ENCODE measurements at places on chromosomes 3 and 15.

- no peak for DNase-seq
These were observed 83.3 kb downstream of the SNRK start for GRCh38 chr3:43369404-43370292.

DNA sequence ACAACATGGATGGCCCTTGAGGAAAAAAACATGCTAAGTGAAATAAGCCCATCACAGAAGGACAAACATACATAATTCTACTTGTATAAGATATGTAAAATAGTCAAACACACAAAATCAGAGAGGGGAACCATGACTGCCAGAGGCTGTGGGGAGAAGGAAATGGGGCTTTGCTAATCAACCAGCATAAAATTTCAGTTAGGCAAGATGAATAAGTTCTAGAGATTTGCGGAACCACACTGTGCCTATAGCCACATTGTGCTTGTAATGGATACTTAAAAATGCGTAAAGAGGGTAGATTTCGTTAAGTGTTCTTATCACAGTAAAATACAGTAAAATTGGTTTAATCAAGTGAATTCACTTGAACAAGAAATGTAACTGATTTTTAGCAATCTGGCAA, 33.7 kb upstream of the SPTBN5 start:
- DNase-seq = no peak

DNA sequence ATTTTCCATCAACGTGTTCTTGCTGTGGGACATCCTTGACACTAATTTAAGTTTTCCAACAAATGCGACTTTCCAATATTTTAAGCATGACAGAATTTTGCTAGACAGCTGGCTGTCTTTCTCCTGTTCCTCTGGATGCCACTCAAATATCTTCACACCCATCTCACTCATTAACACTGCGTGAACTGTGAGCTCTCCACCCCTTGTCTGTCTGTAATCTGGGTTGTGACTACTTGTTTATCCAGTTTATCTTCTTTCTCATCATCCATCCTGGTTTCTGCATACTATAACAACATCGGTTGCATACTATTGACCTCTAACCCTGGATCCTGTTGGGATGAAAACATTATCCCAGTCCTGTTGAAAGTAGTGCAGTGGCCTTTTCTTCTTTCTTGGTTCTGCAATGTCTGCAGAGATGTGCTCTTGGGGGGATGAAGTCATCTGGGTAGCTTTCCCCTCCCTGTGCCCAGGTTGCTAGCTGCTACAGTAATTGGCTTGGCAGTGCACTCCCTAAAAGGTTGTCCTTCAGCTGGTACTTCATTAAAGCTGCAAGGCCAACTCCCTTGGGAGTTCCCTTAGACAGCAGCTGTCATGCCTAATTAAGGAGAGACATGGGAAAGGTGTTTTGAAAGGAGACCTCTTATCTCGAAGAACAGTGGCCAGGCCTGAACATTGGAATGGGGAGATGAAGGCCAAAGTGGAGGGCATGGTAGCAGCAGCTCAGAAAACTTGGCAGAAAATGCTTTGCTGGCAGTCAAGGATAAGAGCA, 24.7 kb downstream of the KAT2B start:
- DNase-seq = no peak

GRCh38 chr3:154829929-154830328, 250.2 kb upstream of the MME start:
- DNase-seq = no peak

GRCh38 chr3:140315955-140316354, 361.9 kb upstream of the TRIM42 start:
- no peak for DNase-seq

DNA sequence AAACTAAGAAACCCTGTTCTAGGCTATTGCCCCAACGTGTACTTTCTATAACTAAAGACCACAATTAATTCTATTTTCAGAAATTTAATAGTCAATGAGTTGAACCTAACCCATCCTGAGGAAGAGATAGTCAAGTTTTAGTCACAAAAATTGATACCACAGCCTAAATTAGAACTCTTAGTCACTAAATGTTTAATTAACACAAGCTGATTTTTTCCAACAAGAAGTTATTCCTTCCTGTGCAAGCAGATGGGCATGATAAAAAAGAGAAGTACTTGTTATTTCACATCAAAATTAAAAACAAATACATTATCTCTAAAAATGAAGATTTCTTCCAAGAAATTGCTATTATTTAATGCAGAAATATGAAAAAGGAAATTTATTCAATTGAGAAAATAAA, 38.4 kb upstream of the TERB2 start:
- DNase-seq = no peak

GRCh38 chr15:37743826-37744225, 190.6 kb upstream of the TMCO5A start:
- DNase-seq = no peak

DNA sequence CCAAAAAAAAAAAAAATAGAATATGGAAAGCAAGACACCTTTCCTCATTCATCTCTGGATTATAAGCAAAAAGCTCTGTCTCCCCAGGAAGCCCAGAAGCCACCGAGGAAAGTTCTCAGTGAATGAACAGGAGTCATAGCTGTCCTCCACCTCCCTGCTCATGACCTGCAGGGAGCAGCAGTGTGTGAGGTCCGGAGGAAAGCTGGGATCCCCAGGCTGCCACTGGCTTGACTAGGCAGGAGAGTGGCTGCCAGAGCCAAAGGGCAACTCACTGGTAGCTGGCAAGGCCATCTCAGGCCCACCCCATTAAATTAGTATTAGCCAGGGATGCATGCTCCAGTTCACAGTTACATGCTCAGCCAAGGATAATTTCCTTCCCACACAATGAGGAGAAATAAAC, 191.6 kb upstream of the STT3B start:
- no peak for DNase-seq

DNA sequence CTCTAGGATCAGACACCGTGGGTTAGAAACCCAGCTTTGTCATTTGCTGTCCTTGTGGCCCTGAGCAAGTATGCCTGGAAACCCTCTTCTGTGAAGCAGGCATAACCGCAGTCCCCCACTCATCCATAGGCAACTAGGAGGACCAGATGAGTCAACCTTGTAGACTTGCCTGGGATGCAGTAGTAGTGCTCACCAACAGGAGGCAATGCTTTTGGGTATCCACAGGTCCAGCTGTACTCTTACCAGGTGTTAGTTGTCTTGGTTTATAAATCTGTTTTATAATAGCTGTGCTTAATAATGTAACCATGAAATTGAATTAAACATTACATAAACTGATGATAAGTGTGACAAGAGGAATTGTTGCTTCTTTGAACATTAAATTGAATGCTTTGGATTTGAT, 389.3 kb downstream of the IL20RB start:
- DNase-seq = no peak

DNA sequence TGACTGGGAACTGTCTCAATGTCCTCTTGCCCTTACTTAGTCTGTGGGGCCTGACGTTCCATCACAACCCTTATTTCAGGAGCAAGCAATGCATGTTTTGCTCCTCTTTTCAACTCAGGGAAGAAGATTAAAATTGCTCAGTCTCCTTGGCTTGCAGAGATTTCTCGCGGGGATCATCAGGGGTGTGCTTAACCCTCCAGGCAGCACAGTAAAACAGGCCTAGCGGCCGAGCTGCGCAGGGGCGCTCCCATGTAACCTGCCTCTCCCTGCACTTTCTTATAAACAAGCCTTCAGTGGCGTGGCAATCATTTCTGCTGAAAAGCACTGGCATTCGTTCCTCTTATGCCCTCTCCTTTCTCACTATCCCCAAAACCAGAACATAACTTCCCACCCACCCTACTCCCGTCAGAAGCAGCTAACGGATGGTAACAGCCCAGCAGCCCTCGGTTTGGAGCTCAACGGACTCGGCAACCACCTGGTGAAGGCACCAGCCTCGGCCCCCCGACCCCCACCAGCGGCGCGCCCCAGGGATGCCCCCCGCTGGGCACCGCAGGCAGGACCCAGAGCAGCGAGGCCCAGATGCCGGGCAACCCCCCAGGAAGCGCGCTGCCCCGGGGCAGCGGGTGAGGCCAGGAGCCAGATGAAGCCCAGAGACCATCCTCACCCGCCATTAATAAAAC, 1.1 kb downstream of the MCF2L2 start:
- no peak for DNase-seq

- no peak for DNase-seq
These were observed 210.4 kb upstream of the NDN start for GRCh38 chr15:23897531-23897930.

DNA sequence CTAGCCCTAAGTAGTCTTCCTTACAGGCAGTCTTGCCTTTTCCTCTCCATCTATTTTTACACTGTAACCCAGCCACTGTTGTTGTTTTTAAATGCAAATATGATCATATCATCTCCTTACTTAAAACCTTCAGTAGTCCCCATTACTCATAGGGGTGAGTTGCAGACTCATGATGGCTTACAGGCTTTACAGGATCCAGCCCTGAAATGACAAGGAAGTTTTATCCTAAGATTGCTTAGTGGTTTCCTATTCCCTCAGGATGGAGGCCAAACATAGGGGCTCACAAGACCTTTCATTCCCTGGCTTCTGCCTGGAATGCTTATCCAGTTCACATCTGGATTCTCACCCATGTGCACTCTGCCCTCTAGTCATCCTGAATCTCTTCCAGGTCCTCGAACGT, 27.7 kb upstream of the PCOLCE2 start:
- no peak for DNase-seq

- DNase-seq = no peak
These were observed 38.6 kb upstream of the FSTL1 start for GRCh38 chr3:120489421-120489820.
